IMR-90 (cell line): ENCODE measurements at places on chromosomes 2 and 18. TPM values are rescaled to one million over a fixed set of nuclear protein-coding genes. Genes with fewer than 3 reads are reported as not detected.

The ARHGAP25 gene
- 0.28 and 0.36 TPM in 2 replicates for total RNA-seq

The COLEC11 gene
- total RNA-seq, result under 0.01 and 0.28 TPM in 2 replicates

The GRB14 gene
- total RNA-seq, result not detected in 2 replicates

The IL1RL1 gene
- total RNA-seq, result under 0.01 TPM in 2 replicates

The PKDCC gene
- total RNA-seq, result 50.3 and 55.6 TPM in 2 replicates

The LGALSL gene
- 1.7 and 2.9 TPM in 2 replicates for total RNA-seq

The CRYBA2 gene
- not detected in 2 replicates for total RNA-seq

The EDAR gene
- not detected in 2 replicates for total RNA-seq

The UGT1A4 gene
- total RNA-seq, result not detected in 2 replicates

The STK39 gene
- total RNA-seq, result 11.8 and 25.8 TPM in 2 replicates

The AQP12B gene
- not detected in 2 replicates for total RNA-seq

The DSC2 gene
- total RNA-seq, result not detected in 2 replicates

The RAB6C gene
- under 0.01 TPM in 1 of 2 replicates, not detected in the other for total RNA-seq

The CKAP2L gene
- 9.9 and 13.3 TPM in 2 replicates for total RNA-seq

The ITGAV gene
- 181 and 204 TPM in 2 replicates for total RNA-seq
